Stimulated activated CD8-positive, alpha-beta memory T cell treated with anti-CD3 and anti-CD28 coated beads, Interleukin-7, amount 100 ng/mL, for 1 hour (primary cell): ENCODE measurements at places on chromosomes 7 and 10.

- DNase-seq, result no peak
Measured at GRCh38 chr7:357531-358209, 67.7 kb downstream of the FOXL3 start.

- DNase-seq, result no peak
Measured at GRCh38 chr7:72268796-72269195, 143.3 kb downstream of the CALN1 start.

GRCh38 chr10:23075672-23076071, 19.7 kb upstream of the MSRB2 start:
- DNase-seq, result no peak

- no peak for DNase-seq
Measured at GRCh38 chr7:33423646-33424020, 294.3 kb downstream of the BBS9 start.

DNA sequence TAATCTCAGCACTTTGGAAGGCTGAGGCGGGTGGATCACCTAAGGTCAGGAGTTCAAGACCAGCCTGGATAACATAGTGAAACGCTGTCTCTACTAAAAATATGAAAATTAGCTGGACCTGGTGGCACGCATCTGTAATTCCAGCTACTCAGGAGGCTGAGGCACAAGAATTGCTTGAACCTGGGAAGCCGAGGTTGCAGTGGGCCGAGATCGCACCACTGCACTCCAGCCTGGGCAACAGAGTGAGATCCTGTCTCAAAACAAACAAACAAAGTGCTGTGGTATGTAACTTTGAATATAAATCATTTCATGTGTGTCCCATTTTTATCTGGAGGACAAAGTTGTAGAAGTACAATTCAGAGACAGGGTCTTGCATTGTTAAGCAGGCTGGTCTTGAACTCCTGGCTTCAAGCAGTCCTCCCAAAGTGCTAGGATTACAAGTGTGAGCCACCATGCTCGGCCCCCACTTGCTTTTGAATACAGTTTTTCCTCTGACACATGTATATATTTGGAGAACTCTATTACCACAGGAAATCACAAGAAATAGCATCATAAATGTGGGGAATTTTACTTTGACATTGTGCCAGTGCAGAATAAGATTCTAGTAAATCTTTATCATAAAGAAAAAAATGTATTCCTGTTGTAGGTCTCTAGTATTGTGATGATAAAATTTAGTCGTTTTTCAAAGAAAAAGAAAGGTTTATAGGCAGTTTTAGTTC, 32.6 kb downstream of the PTPN12 start:
- no peak for DNase-seq

DNA sequence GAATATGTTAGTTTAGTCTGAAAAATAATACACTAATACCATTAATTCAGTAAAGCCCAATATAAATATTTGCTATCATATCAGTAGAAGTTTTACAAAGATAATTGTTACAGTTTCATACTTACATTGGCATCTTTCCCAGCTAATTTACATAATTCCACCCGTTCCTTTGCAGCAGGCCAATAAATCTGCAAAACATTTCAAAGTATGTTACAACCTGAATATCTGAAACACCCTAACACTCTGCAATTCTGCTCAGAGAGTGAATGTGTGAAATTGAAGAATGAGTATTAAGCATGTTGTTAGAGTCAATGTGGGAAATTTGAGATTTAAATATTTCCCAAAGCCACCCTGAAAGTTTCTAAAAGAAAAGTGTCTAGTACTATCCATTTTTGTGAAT, 105.5 kb downstream of the SEMA3D start:
- DNase-seq, result no peak
